ENCODE measurements at places on chromosomes 12 and 14. TPM values are rescaled to one million over a fixed set of nuclear protein-coding genes. Genes with fewer than 3 reads are reported as not detected.

The FBXO34 gene
- 46.5 TPM for total RNA-seq

DNA sequence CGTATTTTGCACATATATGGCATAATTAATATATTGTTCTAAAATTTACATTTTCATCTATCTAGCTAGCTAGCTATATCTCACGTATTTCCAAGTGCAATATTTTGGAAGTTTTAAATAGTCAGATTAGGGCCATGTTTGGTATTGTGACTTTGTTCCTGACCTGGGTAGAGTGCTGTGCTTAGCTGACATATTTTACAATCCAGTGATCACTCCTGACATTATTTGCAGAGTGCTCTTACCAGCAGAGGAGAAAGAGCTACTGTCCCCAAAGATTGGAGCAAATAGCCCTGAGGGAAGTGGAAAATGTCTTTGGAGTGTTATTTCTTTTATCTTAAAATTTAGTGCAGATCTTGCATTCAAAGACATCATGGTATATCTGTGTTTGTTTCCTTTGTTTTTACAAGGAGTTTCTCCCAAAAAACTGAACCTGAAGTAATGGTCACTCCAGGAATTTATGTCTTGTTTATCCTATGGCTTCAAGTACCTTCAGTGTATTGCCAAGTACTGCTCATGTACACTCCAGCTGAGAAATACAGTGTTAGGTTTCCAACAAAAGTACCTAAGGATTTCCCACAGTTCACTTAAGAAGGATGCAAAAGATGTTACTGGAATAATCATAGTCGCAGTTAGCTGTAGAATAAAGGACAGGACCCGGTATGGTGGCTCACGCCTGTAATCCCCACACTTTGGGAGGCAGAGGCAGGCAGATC, 49.4 kb upstream of the PSMA6 start:
- H3K4me1 ChIP-seq: no peaks in the 10 kb centered on the region
- no peak for DNase-seq
- no peaks in the 10 kb centered on the region for H3K27me3 ChIP-seq
- H3K36me3 ChIP-seq: no peaks in the 10 kb centered on the region

The PRR4 gene
- 2.5 TPM for total RNA-seq

The SRRM4 gene
- total RNA-seq: 0.08 TPM

DNA sequence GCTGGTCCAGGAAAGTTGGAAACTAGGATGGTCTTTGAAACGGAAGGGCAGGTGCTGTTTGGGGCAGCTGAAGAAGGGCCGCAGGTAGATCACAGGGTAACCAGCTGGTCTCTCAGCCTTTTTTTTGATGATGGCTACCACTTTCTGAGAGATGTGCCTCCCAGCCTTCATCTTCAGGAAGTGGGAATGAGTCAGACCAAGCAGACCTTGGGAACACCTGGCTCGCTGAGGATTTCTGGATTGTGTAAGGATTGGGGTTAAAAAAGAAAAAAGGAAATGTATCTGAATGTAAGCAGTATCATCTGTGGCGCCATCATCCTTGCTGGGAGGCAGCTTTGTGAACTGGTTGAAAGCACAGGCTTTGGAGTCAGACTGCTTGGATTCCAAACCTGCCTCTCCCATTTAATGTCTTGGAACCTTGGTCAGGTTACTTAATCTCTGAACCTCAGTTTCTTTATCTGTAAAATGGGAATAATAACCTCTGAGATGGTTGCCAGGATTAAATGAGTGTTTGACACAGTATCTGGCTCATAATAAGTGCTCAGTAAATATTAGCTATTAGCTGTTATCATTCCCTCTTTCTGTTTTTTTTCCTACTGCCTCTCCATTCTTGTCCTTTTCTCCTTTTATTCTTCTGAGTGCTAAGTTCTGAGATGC, 1.7 kb downstream of the PRPF40B start:
- H3K27ac ChIP-seq: peak overlapping the region; percentile 17
- no peak overlapping the region for H3K4me3 ChIP-seq
- H3K36me3 ChIP-seq: no peaks in the 10 kb centered on the region
- no peak for DNase-seq
- no peaks in the 10 kb centered on the region for H3K27me3 ChIP-seq
- peaks cover 10% of the 10 kb centered on the region for H3K4me1 ChIP-seq

DNA sequence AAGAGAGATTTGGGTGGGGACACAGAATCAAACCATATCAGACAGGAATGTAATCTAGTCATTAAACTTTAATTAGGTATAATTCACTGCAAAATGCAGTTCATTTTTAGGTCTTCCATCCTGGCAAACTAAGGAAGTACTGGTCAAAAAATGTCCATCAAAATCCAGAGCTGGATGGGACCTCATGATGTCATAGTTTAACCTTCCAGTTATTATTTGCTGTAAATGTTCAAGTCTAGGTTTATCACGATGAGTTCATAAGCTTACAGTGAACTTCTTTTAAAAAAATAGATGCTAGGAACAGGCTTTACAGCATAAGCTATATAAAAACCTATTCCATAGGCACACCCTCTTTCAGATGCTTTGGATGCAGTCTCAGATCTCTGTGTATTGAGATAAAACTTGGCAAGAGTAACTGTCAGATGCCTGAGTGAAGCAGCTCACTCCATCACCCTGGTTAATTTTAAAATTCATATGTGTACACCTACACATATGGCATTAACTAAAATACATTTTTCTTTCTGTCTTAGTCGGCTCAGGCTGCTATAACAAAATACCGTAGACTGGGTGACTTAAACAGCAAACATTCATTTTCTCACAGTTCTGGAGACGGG, 7.9 kb downstream of the SSPN start:
- no peaks in the 10 kb centered on the region for H3K27me3 ChIP-seq
- DNase-seq: no peak
- no peaks in the 10 kb centered on the region for H3K4me1 ChIP-seq
- H3K36me3 ChIP-seq: no peaks in the 10 kb centered on the region
- H3K27ac ChIP-seq: no peak overlapping the region

GRCh38 chr12:106740818-106741217, 33.7 kb upstream of the RIC8B start:
- no peak overlapping the region for H3K4me3 ChIP-seq
- DNase-seq: no peak
- no peaks in the 10 kb centered on the region for H3K27me3 ChIP-seq
- H3K27ac ChIP-seq: peak overlapping the region; percentile 79
- no peaks in the 10 kb centered on the region for H3K4me1 ChIP-seq
- H3K36me3 ChIP-seq: no peaks in the 10 kb centered on the region

The PLA2G1B gene
- 8.5 TPM for total RNA-seq

GRCh38 chr14:75578786-75579337, 442 bp downstream of the FLVCR2 start:
- H3K36me3 ChIP-seq: no peaks in the 10 kb centered on the region
- H3K27ac ChIP-seq: peak overlapping the region; percentile 71
- no peaks in the 10 kb centered on the region for H3K27me3 ChIP-seq
- H3K4me3 ChIP-seq: peak overlapping the region; percentile 81
- peak; percentile 55 for DNase-seq

GRCh38 chr14:70828188-70828587, 18.9 kb upstream of the MAP3K9 start:
- no peaks in the 10 kb centered on the region for H3K36me3 ChIP-seq
- H3K4me3 ChIP-seq: no peak overlapping the region
- peak overlapping the region; percentile 56 for H3K27ac ChIP-seq
- no peaks in the 10 kb centered on the region for H3K27me3 ChIP-seq
- no peaks in the 10 kb centered on the region for H3K4me1 ChIP-seq

GRCh38 chr12:75378354-75378753, 12.5 kb upstream of the GLIPR1L2 start:
- H3K27ac ChIP-seq: no peak overlapping the region
- no peak for DNase-seq
- H3K27me3 ChIP-seq: no peaks in the 10 kb centered on the region
- H3K36me3 ChIP-seq: no peaks in the 10 kb centered on the region
- H3K4me3 ChIP-seq: no peak overlapping the region
- H3K4me1 ChIP-seq: no peaks in the 10 kb centered on the region

- no peaks in the 10 kb centered on the region for H3K36me3 ChIP-seq
- H3K27ac ChIP-seq: no peak overlapping the region
- no peaks in the 10 kb centered on the region for H3K4me1 ChIP-seq
- no peak for DNase-seq
- H3K27me3 ChIP-seq: no peaks in the 10 kb centered on the region
These were observed 245.8 kb upstream of the RMST start for GRCh38 chr12:97216848-97217247.

DNA sequence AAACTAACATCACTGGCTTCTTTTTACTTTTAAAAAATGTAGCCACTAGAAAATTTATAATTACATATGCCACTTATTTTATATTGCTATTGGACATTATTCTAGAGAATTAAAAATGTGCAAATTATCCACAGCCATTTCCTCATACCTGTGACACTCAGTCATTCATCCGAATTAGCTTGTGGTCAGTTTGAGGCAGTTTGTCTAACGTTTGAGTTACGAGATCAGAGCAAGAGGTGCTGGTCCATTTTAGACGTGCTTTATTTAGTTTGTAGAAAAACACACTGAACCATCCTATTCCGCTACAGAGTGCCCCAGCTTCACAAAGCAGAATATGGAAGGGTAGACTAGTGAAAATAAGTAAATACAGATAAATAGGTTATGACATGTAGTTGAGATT, 513.0 kb downstream of the NRXN3 start:
- no peak for DNase-seq
- H3K27me3 ChIP-seq: no peaks in the 10 kb centered on the region
- H3K27ac ChIP-seq: no peak overlapping the region
- H3K4me3 ChIP-seq: no peak overlapping the region
- no peaks in the 10 kb centered on the region for H3K36me3 ChIP-seq
- H3K4me1 ChIP-seq: no peaks in the 10 kb centered on the region

GRCh38 chr12:63040526-63041220, 105.7 kb upstream of the PPM1H start:
- no peaks in the 10 kb centered on the region for H3K4me1 ChIP-seq
- no peaks in the 10 kb centered on the region for H3K27me3 ChIP-seq
- no peak for DNase-seq
- no peak overlapping the region for H3K4me3 ChIP-seq
- no peak overlapping the region for H3K27ac ChIP-seq

DNA sequence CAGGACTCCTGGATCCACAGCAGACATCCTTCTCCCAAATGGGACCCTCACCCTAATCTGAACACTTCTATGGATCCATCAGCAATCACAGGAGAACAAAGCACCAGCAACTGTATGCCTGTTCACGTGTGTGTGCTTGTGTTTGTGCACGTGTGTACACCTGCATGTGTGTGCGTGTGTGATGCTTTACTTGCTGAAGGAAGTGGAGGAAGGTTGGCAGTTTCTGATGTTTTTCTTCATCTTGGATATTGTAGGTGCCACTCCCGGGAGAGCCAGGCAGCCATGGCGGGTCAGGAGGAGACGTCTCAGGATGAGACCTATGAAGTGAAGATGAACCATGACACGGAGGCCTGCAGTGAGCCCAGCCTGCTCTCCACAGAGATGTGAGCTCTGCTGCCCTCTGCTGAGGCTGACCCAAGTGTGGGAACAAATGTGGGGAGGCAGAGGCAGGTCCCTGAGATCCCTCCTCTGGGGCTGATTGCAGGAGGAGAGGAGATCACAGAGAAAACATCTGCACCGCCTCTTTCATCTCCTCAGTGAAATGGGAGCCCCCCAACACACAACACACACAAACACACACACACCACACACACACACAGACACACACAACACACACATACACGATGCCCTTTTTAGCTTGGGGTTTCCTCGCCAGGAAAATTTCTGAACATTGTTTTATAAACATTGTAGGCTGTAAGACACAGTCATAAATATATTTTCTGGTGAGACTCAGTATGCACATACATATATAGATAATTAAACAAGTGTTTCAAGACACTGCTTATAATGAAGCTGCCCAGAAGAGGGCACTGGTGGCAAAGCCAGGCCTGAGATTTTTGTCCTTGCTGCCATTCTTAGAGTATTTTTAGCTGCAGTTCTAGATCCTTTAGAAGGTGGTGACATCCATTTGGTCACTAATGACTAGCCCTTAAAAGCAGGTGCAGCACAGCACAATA, 112.2 kb upstream of the FKBP4 start:
- no peaks in the 10 kb centered on the region for H3K36me3 ChIP-seq
- no peak overlapping the region for H3K4me3 ChIP-seq
- H3K27me3 ChIP-seq: no peaks in the 10 kb centered on the region
- no peaks in the 10 kb centered on the region for H3K4me1 ChIP-seq
- peak; percentile 44 for DNase-seq

DNA sequence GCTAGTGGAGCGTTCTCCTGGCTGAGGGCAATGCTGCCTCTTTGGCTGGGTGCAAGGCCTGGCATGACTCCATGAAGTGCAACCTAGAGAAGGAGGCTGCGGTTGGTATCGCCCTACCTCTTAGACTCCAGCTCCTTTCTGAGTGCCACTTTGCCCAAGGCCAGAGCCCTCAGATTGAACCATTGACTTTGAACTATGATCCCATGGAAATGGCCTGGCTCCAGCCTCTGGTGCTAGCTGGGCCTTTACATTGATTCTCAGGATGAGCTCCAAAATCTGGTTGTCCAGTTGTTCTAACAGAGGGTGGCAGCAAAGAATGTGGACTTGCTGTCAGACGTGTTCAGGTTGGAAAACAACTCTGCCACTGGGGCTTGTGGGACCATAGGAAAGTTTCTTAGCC, 16.1 kb upstream of the SMOC1 start:
- no peak overlapping the region for H3K4me3 ChIP-seq
- DNase-seq: no peak
- H3K36me3 ChIP-seq: no peaks in the 10 kb centered on the region
- H3K27ac ChIP-seq: no peak overlapping the region

GRCh38 chr12:69355363-69356028, 4.0 kb upstream of the YEATS4 start:
- DNase-seq: no peak
- H3K36me3 ChIP-seq: no peaks in the 10 kb centered on the region
- H3K4me1 ChIP-seq: peaks cover 1% of the 10 kb centered on the region
- no peak overlapping the region for H3K27ac ChIP-seq

The TSPAN19 gene
- not detected for total RNA-seq

- peaks cover 17% of the 10 kb centered on the region for H3K4me1 ChIP-seq
- DNase-seq: peak; percentile 6
- no peaks in the 10 kb centered on the region for H3K27me3 ChIP-seq
- H3K4me3 ChIP-seq: no peak overlapping the region
These were observed 281.2 kb downstream of the PAWR start for GRCh38 chr12:79409562-79409961.

The ATG101 gene
- 61.6 TPM for total RNA-seq

DNA sequence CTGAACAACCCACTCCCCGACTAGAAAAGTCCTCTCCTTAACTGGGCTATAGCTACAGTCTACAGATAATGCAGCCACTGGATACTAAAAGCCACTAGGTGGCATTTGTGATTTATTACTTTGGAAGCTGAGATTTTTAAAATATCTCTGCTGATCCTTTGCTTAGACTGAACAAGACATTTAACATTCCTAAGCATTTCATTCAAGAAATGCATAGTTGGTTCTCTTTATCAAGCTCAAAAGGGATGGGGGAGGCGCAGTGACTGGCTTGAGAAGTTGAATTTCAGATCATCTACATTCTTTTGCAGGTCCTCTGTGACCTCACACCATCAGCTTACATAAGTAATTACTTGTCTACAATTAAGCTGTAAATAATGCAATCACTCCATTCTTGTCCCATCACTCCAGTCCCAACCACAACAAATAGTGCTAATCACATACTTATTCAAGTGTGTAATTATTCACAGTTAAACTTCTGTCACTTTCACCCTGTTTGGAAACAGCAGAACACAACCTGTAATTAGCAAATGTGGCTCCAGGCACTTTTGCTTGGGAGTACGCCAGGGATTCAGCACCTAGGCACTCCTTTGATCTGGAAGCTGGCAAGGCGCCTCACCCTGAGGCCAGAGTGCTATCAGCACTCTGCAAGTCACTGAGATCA, 203.6 kb downstream of the NOVA1 start:
- H3K4me1 ChIP-seq: peaks cover 13% of the 10 kb centered on the region
- H3K4me3 ChIP-seq: no peak overlapping the region
- no peak for DNase-seq
- no peak overlapping the region for H3K27ac ChIP-seq
- H3K27me3 ChIP-seq: peaks cover 4% of the 10 kb centered on the region
- no peaks in the 10 kb centered on the region for H3K36me3 ChIP-seq

The KRT81 gene
- total RNA-seq: not detected
